Ovary (tissue), 10 donors: ENCODE measurements at places on chromosomes 6 and 20. TPM values are rescaled to one million over a fixed set of nuclear protein-coding genes. Genes with fewer than 3 reads are reported as not detected.

DNA sequence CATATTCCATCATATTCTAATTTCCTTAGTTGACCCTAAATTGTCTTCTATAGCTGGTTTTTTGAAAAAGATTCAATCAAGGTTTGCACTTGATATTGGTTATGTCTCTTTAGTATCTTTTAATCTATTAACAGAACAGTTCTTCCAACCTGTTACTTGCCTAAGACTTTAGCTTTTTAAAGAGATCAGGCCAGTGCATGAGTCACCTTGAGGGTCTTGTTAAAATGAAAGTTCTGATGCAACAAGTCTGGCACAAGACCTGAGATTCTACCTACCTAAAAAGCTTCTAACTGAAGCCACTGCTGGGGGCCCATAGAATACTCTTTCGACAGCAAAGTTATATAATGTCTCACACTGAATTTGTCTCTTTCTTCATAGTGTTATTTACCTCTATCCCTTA is 3.2 kb downstream of the USP45 start:
- H3K27me3 ChIP-seq, result no peaks in the 10 kb centered on the region
- no peak overlapping the region for H3K4me3 ChIP-seq

FAM217B gene
- total RNA-seq, result 9.3 TPM

- no peaks in the 10 kb centered on the region for H3K36me3 ChIP-seq
- peak overlapping the region; percentile 51 for H3K27ac ChIP-seq
- H3K4me1 ChIP-seq, result peaks cover 21% of the 10 kb centered on the region
- peak; percentile 58 for DNase-seq
- H3K4me3 ChIP-seq, result peak overlapping the region; percentile 30
Observed at GRCh38 chr6:43093436-43094289, 17.5 kb downstream of the PTK7 start.

DNA sequence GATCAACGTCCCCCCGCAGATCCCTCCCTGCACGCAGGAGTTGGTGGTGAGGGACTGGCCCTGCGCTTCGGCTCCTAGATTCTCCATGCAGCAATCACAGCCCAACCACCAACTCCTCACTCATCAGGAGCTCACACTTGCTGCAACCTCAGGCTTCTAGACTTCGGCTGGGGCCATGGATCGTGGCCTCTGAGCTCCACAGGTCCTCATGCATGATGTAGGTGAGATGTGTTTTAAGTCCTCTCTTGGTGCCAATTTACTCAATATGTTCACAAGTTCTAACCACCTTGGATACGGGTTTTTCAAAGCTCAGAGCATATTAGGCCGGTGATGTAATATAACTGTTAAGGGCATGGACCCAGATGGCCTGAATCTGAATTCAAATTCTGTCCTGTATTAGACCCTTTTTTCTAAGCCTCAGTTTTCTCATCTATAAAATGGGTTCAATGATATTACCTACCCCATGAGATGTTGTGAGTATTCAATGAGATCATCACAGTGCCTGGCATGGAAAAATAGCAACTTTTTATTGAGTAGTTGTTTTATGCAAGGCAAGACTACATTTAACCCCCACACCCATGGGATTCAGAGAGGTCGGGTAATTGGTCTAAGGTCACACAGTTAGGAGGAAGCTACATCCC is 31.0 kb downstream of the SUN5 start:
- no peaks in the 10 kb centered on the region for H3K4me1 ChIP-seq
- DNase-seq, result no peak
- H3K27ac ChIP-seq, result no peak overlapping the region
- no peaks in the 10 kb centered on the region for H3K36me3 ChIP-seq
- H3K4me3 ChIP-seq, result no peak overlapping the region
- no peaks in the 10 kb centered on the region for H3K27me3 ChIP-seq

DNA sequence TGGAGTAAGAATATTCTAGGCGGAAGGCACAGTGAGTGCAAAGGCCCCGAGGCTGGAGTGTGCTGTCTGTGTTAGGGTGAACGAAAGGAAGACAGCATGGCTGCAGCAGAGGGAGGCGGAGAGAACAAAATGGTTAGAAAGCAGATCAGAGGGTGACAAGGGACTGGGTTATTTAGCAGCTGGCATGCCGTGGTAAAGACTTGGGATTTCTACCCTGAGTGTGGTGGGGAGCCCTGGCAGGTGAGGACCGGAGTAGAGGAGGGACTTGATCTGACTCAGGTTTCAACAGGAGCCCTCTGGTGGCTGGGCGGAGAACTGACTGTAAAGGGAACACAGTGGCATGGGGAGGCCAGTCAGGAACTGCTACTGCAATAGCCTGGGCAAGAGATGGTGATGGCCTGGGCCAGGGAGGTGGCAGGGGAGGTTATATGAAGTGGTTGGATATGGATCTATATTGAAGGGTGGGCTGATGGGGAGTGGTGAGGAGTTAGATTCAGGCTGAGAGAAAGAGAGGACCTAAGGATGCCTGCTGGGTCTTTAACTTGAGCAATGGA is 38.0 kb downstream of the PIM1 start:
- DNase-seq, result peak; percentile 65
- no peaks in the 10 kb centered on the region for H3K27me3 ChIP-seq
- no peaks in the 10 kb centered on the region for H3K4me1 ChIP-seq
- no peak overlapping the region for H3K27ac ChIP-seq
- H3K36me3 ChIP-seq, result no peaks in the 10 kb centered on the region

DNA sequence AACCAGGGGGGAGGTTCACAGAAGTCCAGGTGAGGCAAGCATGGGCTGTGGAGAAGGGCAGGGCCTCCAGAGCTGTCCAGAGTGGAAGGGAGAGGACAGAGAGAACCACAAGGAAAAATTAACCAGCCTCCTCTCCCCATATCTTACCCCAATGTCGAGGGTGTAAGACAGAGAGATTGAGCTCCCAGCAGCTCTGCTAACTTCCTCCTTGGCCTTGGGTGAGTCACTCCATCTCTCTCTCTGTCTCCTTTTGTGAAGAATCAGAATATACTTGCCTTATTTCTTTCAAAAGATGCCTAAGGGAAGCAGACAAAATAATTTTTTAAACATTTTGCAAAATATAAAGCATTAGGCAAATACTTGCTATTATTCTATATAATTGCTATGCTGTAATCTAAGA is 58.3 kb upstream of the IYD start:
- H3K27me3 ChIP-seq, result no peaks in the 10 kb centered on the region
- no peak overlapping the region for H3K4me3 ChIP-seq
- no peak overlapping the region for H3K27ac ChIP-seq
- H3K4me1 ChIP-seq, result no peaks in the 10 kb centered on the region
- no peaks in the 10 kb centered on the region for H3K36me3 ChIP-seq
- no peak for DNase-seq

GRCh38 chr6:82364087-82365015 is 734 bp downstream of the TPBG start:
- H3K4me1 ChIP-seq, result peaks cover 3% of the 10 kb centered on the region
- peak; percentile 29 for DNase-seq
- no peaks in the 10 kb centered on the region for H3K27me3 ChIP-seq

DNA sequence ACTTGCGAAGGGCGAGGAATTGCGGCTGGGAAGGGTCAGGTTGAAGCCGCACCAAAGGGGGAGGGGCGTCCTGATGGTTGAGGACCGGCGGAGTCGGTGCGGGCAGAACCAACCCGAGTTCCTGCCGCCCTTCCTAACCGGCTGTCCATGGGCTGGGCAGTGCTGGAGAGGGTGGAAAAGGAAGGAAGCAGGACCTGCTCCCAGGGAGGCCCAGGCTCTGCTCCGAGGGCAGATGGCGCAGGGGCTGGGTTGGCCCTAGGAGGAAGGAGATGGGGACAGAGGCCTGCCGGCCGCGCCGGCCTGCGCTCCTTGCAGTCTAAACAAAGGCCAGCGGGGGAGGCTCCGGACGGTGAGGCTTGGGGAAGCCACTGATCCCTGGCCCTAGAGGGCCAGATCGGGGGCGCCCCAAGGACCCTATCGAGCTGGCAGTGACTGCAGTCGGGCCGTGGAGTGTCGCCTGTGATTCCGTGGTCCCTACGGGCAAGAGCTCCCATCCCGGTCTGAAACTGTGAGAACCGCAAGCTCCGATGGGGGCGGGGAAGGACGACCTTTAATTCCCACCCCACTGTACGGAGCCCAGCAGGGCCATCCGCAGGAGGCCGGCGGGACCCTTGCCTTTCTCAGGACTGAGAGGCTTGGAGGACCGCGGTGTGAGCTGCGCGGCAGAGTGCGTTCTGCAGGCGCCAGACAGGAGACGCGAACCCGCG is 39.4 kb downstream of the YTHDF1 start:
- H3K27ac ChIP-seq, result no peak overlapping the region
- no peaks in the 10 kb centered on the region for H3K36me3 ChIP-seq
- H3K4me1 ChIP-seq, result peaks cover 14% of the 10 kb centered on the region
- H3K27me3 ChIP-seq, result peaks cover 7% of the 10 kb centered on the region

DNA sequence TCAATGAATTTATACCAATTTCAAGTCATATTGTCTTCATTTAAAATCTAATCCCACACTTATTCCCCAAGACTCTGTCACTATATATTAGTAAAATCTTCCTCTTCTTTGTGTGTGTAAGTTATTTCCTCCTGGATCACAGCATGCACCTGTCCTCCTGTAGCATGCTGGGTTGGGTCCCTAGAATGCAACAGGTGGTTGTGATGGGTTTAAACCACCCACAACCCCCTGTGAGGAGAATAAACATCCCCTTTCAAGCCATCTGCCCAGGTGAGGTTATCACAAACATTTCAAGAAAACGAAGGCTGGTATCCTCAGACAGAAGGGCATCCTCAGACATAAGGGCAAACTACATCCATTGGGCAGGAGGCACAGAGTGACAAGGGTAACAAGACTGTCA is 26.4 kb downstream of the DZANK1 start:
- H3K36me3 ChIP-seq, result no peaks in the 10 kb centered on the region
- DNase-seq, result no peak
- H3K27ac ChIP-seq, result no peak overlapping the region

GRCh38 chr6:155171109-155171746 is 92.6 kb upstream of the CLDN20 start:
- no peak for DNase-seq
- H3K4me3 ChIP-seq, result no peak overlapping the region
- H3K27me3 ChIP-seq, result no peaks in the 10 kb centered on the region
- no peaks in the 10 kb centered on the region for H3K36me3 ChIP-seq
- H3K4me1 ChIP-seq, result peaks cover 3% of the 10 kb centered on the region

DNA sequence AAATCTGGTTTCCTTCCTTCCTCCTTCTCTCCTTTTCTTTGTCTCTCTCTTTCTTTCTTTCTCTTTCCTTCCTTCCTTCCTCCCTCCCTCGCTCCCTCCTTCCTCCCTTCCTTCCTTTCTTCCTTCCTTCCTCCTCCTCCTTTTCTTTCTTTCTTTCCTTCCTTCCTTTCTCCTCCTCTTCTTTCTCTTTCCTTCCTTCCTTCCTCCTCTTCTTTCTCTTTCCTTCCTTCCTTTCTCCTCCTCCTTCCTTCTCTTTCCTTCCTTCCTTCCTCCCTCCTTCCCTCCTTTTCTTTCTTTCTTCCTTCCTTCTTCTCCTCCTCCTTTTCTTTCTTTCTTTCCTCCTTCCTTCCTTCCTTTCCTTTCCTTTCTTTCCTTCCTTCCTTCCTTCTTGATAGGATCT is 61.2 kb downstream of the VIP start:
- H3K27ac ChIP-seq, result no peak overlapping the region
- H3K4me3 ChIP-seq, result no peak overlapping the region
- H3K4me1 ChIP-seq, result no peaks in the 10 kb centered on the region
- H3K36me3 ChIP-seq, result no peaks in the 10 kb centered on the region
- DNase-seq, result no peak
- no peaks in the 10 kb centered on the region for H3K27me3 ChIP-seq

GRCh38 chr20:46916258-46916603 is 21.6 kb downstream of the EYA2 start:
- H3K27ac ChIP-seq, result no peak overlapping the region
- no peak for DNase-seq
- no peaks in the 10 kb centered on the region for H3K4me1 ChIP-seq
- H3K27me3 ChIP-seq, result no peaks in the 10 kb centered on the region

- H3K27me3 ChIP-seq, result no peaks in the 10 kb centered on the region
- DNase-seq, result no peak
- peaks cover 2% of the 10 kb centered on the region for H3K4me1 ChIP-seq
- no peak overlapping the region for H3K4me3 ChIP-seq
- H3K36me3 ChIP-seq, result no peaks in the 10 kb centered on the region
Observed at GRCh38 chr6:14918200-14918907, 327.5 kb upstream of the JARID2 start.

DNA sequence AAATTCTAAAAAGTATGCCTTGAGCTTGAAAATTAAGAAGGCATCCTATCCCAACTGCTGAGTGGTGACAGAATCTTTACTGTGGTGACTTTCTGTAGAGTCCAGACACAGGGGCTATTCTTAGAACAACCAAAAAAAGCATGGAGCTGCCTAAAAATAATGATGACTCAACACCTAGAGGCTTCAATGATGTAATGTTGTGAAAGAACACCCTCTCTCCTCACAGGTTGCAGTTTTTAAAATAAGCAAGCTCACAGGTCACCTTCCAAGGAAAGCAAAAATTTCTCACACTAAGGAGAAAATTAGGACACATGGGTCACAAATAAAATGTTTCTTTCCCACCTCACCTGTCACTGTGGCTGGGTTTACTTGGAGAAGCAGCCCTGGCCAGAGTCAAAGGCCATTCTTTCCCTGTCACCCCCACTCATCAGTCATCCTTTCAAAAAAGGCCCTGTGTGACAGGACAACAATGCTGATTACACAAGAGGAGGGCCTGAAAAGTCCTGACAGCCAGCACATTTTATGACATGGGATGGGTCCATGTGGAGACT is 53.5 kb downstream of the RCAN2 start:
- H3K27ac ChIP-seq, result no peak overlapping the region
- H3K36me3 ChIP-seq, result no peaks in the 10 kb centered on the region
- no peaks in the 10 kb centered on the region for H3K27me3 ChIP-seq
- peaks cover 6% of the 10 kb centered on the region for H3K4me1 ChIP-seq
- H3K4me3 ChIP-seq, result no peak overlapping the region

DNA sequence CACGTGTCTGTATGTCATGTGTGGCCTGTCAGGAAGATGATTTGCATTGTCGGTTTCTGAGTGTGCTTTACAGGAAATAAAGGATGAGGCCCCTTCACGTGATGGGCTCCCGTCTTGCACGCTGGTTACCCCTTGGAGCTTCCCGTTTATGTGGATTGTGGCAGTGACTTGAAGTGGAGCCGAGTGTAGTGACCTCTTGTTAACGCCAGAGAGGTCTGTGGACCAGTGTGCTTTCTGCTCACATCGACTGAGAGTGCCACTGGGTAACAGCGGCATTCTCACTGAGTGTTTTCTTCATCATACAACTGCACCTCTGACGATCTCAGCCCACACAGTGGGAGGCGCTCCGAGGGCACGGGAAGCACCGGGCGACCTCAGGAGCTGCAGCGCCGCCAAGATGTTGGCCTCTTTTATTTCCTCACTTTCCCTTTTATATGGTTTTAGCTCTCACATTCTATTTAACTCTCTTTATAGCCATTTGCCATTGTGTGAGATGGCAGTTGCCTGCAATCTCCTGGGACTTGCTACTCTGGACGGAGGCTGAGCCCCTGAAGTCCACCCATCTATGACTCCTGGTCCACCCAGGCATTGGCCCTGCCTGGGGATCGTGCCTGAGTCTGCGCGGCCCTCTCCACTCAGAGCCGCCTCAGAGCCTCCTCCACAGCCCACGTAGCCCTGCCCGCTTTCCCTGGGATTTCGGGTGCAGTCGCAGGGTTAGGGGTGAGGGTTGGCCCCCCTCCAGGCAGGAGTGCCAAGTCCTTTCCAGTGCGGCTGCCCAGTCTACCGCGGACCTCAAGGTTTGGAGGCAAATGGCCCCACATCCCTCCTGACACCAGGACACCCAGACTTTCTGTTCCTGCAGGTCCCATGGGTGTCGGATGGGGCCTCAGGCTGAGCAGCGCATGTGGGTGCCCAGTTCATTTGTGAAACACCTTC is 238.9 kb downstream of the ERMARD start:
- no peak overlapping the region for H3K4me3 ChIP-seq
- no peaks in the 10 kb centered on the region for H3K36me3 ChIP-seq
- H3K27ac ChIP-seq, result no peak overlapping the region
- no peaks in the 10 kb centered on the region for H3K4me1 ChIP-seq
- no peaks in the 10 kb centered on the region for H3K27me3 ChIP-seq
